ENCODE measurements at places on chromosomes 13 and 19. TPM values are rescaled to one million over a fixed set of nuclear protein-coding genes. Genes with fewer than 3 reads are reported as not detected.

Gene PPP1R37
- 27.6 TPM for total RNA-seq

Gene IFNL3
- total RNA-seq: not detected

Gene PLIN5
- 0.14 TPM for total RNA-seq

Gene C19orf81
- total RNA-seq: not detected

Gene VRK3
- total RNA-seq: 33.4 TPM

Gene SNAPC2
- 25.6 TPM for total RNA-seq

Gene IFNL1
- total RNA-seq: not detected

Data from thoracic aorta endothelial cell (primary cell).